ENCODE measurements at places on chromosomes 16 and 17.

- no peak for DNase-seq
Observed at GRCh38 chr16:54934481-54935265, 4.0 kb downstream of the IRX5 start.

- no peak for DNase-seq
Observed at GRCh38 chr17:75151930-75152329, 2.4 kb downstream of the JPT1 start.

DNA sequence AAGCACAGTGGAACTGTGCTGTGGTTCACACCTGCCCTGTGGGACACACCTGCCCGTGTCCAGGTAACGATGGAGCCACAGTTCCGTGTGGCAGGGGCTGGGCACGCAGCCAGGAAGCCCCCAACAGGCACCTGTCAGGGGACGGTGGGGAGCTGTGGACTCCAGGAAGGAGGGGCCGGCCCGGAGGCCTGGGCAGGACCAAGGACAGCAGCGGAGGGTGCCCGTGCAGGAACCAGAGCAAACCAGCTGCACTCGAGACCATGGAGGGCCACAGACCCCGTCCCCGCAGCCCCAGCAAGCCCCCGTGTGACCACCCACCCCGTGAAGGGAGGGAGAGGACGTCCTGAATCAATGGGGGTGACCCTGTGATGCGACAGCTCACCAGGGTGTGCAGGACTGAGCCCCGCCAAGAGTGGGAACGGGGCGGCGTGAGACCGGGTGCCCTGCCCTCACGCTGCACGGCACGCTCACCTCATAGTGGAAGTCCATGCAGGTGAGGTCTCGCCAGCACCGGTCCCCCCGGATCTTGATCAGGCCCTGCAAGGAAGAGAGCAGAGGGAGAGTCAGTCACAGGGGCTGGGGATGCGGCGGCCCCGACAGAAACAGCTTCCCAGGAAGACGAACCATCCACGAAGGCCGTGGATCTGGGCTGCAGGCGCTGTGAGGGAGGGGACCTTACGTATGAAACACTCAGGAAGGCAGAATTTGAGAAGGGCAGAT, 78.1 kb downstream of the LMF1 start:
- DNase-seq, result no peak

DNA sequence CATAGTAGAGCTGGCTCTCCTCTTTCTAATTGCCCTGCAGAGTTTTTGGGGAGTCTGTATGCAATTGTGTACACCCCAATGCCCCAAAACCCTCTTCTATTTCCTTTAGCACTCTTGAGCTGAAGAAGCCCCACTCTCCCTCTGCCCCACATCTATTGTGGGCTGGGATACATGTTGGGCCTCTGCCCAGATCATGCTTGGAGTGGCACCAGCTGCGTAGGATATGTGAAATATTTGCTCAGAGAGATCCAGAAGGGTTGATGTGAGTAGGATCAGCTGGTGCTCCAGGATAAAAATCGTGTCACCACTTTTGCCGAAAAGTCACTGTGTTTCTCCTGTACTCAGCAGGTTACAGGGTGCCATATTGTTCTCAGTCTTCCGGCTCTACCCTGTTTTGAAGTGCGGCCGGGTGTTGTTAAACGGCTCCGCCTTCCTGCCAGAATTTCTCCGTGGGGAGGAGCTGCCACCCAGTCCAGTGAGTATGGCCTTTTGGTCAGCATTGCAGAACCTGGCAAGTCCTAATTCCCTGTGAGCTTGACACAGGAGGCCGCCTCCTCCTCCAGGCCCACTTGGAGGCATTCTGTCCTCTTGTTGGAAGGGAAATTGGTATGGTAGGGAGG, 664.5 kb downstream of the WWOX start:
- DNase-seq, result no peak

DNA sequence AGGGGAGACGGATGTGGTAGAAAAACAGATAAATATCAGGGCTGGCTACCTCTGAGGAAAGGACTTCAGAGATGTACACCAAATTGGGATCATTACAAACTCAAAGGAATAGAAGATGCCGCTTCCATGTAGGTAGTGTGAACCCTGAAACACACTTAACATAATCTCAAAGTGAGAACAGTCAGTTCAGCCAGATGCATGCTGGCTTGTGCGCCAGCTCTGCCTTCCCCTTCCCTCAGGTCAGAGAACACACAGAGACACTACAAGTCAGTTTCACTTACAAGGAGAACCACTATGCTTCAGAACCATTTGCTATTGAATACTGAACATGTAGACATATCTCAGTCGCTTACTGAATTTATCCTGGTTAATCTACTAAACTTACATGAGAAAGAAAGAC, 176.0 kb upstream of the AXIN2 start:
- no peak for DNase-seq

- DNase-seq, result no peak
Observed at GRCh38 chr16:69784586-69784985, 22.5 kb downstream of the WWP2 start.
